ENCODE measurements at places on chromosomes 3 and 15.

- DNase-seq, result peak; percentile 91
Measured at GRCh38 chr15:101684384-101684783, 32.2 kb upstream of the TM2D3 start.

DNA sequence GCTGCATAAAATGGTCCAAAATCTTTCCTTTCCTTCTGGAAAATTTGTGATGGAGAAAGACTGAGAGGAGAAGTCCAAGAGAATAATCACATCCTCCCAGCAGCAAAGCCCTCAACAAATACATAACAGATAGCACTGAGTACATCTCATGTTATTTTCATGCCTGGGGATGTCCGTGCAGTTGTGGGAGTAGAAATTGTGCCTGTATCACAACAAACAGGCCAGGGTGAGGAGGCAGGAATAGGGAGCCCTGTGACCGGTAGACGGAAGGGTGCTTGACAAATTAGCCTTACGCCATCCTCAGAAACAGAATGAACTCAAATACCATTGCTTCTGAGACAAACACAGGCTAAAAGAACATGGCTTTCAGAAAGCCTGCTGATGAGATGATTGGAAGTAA, 333.2 kb upstream of the UMPS start:
- no peak for DNase-seq

DNA sequence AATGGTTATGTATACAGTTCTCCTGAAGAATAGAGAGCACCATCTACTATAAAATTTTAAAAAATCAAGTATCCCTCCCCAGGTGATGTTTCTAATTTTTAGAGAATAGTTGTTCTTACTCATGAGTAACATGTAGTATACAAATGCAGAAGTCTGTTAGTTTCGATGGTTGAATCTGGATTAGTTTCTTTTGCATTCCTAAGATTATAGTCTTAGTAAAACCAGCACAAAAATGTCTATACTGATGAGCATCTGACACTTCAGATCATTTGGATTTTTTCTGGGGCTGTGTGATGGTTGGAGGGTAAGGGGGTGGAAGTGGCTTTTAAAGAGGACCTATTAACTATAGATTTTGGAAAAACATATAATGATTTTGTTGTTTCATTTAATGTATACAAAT, 167.3 kb upstream of the SGO1 start:
- DNase-seq, result no peak

DNA sequence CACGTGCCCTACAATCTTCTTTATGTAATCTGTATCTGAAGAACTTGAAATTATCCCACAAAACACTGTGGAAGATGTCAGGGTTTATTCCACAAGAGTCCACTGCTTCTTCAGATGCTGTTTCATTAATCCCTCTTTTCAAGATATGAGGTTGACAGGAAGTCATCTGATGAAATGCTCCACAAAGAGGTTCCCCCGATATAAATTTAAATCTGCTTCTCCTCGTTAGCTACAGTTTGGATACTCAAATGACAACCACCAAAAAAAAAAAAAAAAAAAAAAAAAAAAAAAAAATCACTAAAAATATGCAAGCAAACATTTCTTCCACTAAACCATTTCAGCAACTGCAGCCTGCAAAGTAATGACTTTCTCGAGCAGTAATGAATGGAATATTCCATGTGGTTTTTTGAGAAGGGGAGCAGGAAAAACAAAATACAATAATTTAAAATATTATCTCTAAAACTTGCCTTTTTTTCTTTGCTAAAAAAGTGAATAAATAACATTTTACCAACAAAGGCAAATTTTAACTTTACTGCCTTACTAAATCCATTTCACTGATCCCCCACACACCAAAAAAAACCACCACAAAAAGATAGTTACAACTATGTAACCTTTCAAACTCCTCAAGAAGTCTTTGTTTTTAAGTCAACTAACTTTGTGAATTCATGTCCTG, 37.8 kb downstream of the DLG1 start:
- DNase-seq, result peak; percentile 29

DNA sequence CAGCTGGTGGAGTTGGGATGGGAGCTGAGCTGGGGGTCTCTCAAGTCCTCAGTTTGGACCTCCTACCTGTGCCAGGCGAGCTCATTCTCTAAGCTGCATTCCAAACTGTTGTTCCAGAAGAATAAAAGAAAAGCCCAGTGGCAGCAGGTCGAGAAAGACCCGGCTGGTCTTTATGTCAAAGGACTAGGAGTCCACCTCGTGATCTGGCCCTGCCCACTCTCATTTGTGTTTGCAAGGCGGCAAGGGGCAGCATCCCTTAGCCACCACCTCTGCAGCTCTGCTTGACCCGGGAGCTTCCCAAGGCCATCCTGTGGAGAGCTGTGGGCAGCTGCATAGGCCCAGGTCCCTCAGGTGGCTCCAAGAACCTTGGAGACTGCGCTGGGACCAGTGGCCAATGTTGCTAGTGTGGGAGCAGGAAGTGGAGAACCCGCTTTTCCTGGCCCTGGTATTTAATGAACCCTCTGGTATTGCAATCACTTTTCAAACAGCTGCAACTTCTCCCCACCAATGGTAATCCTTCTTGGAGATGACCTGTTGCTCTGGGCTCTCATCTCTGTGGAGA, 30.9 kb downstream of the KY start:
- no peak for DNase-seq

GRCh38 chr3:69505770-69506407, 120.0 kb upstream of the FRMD4B start:
- DNase-seq, result peak; percentile 6

DNA sequence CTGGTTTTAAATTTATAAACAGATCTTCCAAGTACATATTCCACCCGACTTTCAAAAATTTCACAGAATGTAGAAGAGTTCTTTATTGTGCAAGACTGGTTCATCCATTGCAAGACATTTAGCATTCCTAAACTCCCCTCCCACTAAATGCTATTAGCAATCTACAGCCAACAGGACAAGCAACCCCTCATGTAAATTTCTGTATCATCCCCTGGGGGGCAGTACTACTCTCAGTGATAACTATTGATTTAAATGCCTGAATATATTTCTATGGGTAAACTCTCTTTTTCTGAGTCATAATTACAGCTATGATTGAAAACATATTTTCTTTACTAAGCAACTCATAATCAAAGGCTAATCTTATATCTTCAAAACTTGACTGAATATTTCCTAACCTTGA, 10.7 kb upstream of the SLC15A2 start:
- peak; percentile 4 for DNase-seq

GRCh38 chr3:149833241-149833640, 20.2 kb downstream of the RNF13 start:
- DNase-seq, result no peak

GRCh38 chr3:114756506-114757279, 390.4 kb downstream of the ZBTB20 start:
- DNase-seq, result peak; percentile 23
